ENCODE measurements at places on chromosomes 2 and 18.

DNA sequence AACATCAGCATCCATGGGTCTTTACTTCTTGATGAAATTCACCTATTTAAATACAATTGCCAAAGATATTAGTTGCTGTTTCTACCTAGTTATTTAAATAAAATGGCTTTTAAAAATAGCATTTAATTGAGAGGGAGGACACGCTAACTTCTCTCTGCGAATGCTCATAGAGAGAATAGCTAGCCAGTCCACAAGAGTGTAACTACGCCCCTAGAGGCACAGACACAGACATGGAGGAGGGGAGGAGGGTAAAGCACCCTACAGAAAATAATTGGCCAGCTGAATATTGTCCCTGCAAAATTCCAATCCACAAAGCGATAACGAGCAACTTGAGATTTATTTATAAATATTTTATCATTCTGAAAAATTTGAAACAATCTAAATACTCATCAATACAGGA, 97.0 kb upstream of the PAPOLG start:
- DNase-seq: no peak

GRCh38 chr2:147310335-147311057, 534.3 kb upstream of the ACVR2A start:
- no peak for DNase-seq

DNA sequence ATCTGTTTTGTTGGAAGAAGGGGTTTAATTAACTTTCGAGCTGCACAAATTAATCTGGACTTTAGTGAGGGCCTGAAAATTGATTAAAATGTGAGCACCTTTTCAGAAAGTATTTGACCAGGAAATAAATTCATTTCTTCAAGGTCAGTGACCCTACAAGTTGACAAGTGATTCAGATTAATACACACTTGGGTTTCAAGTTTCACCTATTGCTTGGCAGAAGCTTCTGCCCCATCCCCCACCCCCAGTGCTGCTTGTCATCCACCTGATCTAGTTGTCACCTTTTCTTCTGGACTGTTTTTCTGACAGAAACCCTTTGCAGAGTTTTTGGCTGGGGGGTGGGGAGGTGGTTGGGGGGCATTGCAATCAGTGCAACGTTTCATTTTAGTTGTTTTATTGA, 46.2 kb downstream of the RPRM start:
- DNase-seq: no peak

DNA sequence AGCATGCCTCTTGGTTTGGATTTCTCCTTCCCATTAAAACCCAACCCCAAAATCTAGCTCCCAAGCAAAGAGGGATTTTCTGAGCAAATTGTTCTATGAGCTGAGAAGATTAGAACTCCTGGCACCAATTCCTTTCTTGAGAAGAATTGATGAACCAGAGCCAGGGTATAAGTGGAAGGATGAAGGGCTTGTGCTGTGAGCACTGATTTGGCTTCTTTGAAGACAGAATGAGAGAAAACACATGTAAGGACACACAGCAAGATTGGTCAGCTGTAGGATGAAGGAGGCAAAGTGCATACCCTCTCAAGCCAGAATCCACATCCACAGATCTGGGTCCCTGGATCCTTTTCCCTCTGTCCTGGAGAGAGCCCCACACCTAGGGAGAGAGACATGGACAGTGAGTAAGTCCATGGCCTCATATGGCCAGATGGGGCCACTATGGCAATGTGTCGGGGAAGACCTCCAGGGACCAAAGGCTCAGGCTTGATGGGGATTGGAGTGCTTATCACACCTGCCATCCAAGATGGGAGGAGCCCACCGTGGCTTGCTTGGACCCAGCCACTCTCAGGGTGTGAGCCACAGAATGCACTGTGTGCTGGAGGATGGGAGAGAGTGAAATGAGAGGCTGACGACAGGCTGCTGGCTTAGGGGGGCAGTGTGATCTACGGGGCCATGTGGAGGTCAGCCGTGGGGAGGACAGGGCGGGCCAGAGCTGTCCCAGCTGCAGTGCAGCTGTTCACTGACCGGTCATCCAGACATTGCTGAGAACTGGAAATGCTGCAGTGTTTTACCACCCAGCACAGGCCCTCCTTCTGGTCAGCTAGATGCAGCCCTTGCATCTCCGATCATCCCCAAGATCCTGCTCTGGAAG, 339.8 kb downstream of the CYP26B1 start:
- DNase-seq: no peak

DNA sequence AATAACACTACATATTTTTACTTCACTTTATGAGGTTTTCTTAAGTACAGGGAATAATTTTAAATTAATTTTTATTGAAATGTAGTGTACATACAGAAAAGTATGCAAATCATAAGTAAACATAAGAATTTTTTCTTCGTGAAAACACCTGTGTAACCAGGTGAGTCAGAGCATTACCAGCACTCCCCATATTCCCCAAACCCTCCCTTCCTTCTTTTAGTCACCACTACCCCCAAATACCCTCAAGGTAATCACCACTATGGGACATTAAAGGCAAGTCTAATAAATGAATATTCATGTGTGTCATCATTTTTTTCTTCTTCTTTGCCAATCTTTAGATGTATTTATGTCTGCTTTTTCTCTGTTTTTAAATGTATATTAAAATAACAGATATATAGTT, 139.9 kb upstream of the LTBP1 start:
- DNase-seq: no peak

DNA sequence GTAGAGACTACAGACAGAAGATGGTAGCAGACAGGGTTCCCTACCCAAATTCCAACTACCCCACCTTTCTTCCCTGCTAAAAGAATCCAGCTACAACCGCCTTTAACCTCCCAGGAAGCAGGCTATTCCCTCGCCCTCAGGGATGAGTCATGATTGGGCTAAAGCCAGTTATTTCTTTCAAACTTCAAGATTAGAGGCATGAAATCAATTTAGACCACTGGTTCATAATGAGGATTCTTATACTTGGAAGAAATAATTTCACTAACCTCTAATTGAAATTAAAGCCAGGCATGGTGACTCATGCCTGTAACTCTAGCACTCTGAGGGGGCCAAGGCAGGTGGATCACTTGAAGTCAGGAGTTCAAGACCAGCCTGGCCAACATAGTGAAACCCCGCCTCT, 20.0 kb downstream of the TRIP12 start:
- DNase-seq: peak; percentile 81

DNA sequence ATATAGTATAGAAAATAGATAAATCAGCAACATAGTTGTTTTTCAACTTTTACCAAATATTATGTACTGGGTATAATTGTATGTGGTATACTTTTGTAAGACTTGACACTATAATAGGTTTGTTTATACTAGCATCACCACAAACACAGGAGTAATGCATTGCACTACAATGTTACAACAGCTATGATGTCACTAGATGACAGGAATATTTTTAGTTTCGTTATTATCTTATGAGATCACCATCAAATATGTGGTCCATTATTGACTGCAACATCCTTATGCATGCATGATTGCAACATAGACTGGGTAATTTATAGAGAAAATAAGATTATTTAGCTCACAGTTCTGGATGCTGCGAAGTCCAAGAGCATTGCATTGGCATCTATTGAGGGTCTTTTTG, 678.4 kb upstream of the ZNF804A start:
- DNase-seq: no peak

DNA sequence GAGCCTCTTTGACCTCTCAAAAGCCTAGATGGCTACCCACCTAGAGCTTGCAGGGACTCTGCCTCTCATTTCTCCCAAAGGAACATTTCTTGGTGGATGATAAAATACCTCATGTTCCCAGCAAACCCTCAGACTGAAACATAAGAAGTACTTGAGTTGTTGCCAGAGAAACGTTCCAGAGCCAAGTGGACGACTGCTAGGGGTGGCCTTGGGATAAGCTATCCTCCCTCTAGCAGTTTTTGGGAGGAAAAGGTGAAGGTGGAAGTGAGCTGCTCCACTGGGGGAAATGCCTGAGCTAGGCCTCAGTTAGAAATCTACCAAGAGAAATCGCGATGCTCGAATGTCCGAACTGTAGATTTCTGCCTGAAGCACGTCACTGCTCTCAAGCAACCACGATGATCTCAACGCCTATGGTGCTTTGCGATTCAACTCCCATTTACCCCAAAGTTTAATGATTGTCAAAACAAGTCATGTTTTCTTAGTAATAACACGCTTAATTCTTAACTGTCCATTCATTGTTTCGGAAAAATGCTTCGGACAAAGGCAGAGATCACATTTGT, 91.5 kb downstream of the CCBE1 start:
- DNase-seq: no peak

- no peak for DNase-seq
These were observed 51.8 kb downstream of the USP34 start for GRCh38 chr2:61419129-61419528.

- DNase-seq: no peak
These were observed 23.1 kb downstream of the PRPF40A start for GRCh38 chr2:152694161-152694661.

GRCh38 chr18:48958951-48959350, 8.2 kb upstream of the SMAD7 start:
- no peak for DNase-seq

DNA sequence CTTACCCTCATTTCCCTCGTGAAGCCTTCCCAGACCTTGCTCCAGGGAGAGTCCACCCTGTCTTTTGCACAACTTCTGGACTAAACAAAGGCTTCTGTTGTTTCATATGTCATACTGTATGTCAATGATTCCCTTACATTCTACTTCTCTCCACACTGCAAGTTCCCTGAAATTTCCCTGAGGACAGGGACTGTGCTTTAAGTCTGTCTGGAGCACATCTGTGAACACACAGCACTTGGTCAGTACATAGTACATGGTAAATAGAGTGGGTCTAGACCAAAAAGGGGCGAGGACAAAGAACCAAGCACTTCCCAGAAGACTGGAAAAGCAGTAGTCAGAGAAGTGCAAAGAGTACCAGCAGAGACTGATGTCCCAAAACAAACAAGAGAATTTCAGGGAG, 23.7 kb upstream of the IMPA2 start:
- DNase-seq: no peak

All from fibroblast of skin of left quadriceps (primary cell).